WTC11 (cell line): ENCODE measurements at places on chromosomes 2 and 18.

GRCh38 chr2:19021721-19022120 lies 336.7 kb downstream of the OSR1 start:
- DNase-seq = no peak

DNA sequence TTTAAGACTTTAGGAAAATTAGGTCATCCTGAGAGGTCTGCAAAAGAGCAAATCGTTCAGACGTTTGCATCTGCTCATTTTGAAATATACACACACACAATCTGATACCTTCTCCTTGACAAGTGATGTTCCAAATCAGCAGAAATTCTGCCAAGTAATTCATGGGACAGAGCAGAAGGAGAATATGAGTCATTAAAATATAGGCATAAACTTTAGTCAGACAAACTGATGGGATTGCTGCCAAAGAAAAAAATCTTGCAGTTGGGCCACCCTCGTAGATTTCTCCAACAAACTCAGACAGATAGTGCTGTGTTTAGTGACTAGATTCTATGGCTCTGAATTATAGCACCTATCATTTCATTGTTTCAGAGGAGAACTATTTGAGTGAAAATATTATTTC lies 336.3 kb downstream of the NYAP2 start:
- no peak for DNase-seq

- DNase-seq = no peak
Observed at GRCh38 chr2:203743441-203743981, 37.1 kb downstream of the CD28 start.

DNA sequence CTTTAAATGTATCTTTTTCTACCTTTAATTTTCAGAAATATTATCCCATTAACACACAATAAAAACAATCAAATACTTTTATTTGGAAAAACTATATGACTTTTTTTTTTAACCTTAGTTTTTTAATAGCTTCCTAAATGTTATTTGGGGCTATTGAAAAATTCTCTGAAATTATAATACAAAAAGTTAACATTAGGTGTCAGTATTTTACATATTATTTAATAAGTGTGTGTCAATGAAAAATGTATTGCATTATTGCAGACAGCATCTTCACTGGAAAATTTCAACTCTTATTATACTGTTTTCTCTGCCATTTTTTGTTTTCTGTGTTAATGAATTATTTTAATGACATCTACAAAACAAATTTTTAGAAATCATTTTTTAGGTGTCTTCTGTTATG lies 51.1 kb upstream of the ARHGAP15 start:
- DNase-seq = no peak

- no peak for DNase-seq
Observed at GRCh38 chr18:62389761-62390481, 64.8 kb downstream of the TNFRSF11A start.

- no peak for DNase-seq
Observed at GRCh38 chr18:13551305-13551603, 175.1 kb downstream of the FAM210A start.

GRCh38 chr2:134621939-134622705 lies 96.7 kb downstream of the TMEM163 start:
- DNase-seq = no peak

GRCh38 chr2:121197369-121198091 lies 87.5 kb downstream of the TFCP2L1 start:
- no peak for DNase-seq

- DNase-seq = no peak
Observed at GRCh38 chr2:24228470-24228869, 53.6 kb downstream of the FAM228A start.

- no peak for DNase-seq
Observed at GRCh38 chr2:121283670-121284462, 1.1 kb downstream of the TFCP2L1 start.

GRCh38 chr2:177738461-177739235 lies 333.9 kb downstream of the PDE11A start:
- DNase-seq = no peak
